Hematopoietic multipotent progenitor cell (in vitro differentiated cells): ENCODE measurements at places on chromosomes 11 and 22.

DNA sequence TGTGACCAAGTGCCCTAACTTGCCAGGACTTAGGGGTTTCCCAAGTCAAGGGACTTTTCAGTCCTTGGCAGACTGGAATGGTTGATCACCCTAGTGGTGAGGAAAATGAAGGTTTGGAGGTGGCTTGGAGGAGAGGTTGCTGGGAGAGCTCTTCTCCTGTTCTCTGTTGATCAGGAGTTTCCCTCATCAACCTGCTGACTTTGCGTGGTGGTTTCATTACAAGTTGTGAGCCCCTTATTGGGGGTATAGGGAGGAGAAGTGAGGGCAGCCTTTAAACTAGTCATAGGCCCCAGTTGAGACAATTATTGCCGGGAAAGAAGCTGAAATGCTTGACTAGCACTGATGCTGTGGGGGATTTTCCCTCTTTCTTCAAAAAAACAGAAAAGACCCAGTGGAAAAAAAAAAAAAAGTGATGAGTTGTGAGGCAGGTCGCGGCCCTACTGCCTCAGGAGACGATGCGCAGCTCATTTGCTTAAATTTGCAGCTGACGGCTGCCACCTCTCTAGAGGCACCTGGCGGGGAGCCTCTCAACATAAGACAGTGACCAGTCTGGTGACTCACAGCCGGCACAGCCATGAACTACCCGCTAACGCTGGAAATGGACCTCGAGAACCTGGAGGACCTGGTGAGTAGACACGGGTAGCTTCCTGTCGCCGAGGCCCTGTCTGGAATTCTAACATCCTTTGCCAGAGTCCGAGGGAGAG, at the start of gene CXCR5:
Gene CXCR5 (plus strand): TSS at position 525 of the 704 bp plus-strand sequence. CDS start 50 bp downstream, at position 575.
- no peak for DNase-seq

DNA sequence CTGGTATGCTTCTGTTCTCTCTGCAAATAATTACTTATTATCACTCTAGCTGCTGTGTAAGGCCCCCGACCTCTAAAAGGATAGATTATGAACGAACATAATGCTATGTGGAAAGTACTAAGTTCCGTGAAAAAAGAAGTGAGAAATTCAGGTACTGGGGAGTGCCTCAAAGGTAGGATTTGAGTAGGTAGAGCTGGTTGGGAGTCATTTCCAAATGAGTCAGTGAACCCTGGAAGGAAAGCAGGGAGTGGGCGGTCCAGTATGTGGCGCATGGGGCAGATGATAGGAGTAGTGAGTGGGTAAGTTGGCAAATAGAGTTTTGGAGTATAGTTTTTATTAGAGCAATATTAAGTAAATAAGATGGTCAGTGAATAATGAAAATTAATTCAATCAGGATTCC, 2.4 kb downstream of the ZC3H12C start:
- DNase-seq = no peak

- DNase-seq = no peak
Measured at GRCh38 chr22:50575426-50575941, 2.7 kb downstream of the CPT1B start.

GRCh38 chr22:31977141-31977841, 33.0 kb downstream of the YWHAH start:
- peak; percentile 78 for DNase-seq

GRCh38 chr11:77819921-77820564, 479 bp downstream of the RSF1 start:
- DNase-seq = no peak

GRCh38 chr11:44365616-44366015, 55.7 kb upstream of the ALX4 start:
- DNase-seq = no peak

DNA sequence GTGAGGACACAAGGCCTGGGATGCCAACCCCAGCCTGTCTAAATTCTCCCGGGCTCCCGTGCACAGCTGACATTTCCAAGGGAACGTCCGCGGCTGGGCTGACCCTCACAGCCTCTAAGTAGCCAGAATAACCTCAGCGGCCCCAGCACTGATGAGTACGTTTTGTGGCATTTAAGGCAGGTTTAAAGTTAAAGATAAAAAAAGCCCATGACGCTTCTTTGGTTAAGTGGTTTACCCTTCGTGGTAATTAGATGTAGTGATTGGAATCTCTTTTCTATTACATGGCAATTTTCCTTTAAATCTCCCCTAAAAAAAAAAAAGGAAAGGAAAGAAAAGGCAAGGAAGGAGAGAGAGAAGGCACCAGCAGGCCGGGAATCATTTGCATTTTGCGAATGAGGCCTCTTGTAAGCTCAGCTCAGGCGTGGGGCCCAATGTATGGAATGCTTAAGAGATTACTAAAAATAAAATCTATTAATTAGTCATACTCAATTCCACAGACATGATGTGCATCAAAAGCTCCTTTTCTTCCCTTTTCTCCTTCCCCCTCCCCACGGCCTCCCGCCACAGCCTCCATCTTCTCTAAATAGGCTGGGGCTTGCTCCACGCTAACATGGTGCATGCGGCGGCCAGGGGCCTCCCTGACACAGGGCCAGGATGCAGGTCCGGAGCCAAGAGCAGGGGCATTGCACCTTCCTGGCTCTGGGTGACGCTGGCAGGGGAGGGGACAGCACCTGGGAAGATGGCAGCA, 44.1 kb downstream of the MACROD1 start:
- DNase-seq = no peak

GRCh38 chr22:30430933-30431332, 5.4 kb downstream of the MTFP1 start:
- DNase-seq = no peak

GRCh38 chr11:96293598-96294021, 49.4 kb downstream of the MAML2 start:
- DNase-seq = no peak

- DNase-seq = no peak
Measured at GRCh38 chr11:43327987-43328386, 16.2 kb downstream of the API5 start.

GRCh38 chr11:34213366-34213765, 107.9 kb downstream of the NAT10 start:
- DNase-seq = no peak

GRCh38 chr11:63535734-63536133, 874 bp upstream of the PLAAT4 start:
- DNase-seq = no peak

- no peak for DNase-seq
Measured at GRCh38 chr11:106208760-106209159, 131.3 kb downstream of the AASDHPPT start.

DNA sequence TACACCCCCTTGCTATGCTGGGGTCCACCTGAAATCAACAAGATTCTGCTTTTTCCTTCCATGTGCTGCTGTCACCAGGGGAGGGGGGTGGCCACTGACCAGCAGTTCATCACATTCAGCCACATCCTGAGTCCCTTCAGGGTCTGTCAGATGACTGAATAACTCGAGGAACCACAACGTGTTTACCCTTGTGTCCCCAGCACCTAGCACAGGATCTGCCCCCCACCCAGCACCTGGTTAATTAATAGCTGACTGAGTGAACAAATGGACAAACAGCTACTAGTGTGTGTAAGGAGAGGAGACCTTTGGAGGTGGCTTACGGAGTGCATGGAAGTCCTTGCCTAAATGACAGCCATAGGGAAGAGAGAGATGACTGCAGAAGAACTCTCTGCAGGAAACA, 119.5 kb upstream of the NCAM1 start:
- DNase-seq = no peak

DNA sequence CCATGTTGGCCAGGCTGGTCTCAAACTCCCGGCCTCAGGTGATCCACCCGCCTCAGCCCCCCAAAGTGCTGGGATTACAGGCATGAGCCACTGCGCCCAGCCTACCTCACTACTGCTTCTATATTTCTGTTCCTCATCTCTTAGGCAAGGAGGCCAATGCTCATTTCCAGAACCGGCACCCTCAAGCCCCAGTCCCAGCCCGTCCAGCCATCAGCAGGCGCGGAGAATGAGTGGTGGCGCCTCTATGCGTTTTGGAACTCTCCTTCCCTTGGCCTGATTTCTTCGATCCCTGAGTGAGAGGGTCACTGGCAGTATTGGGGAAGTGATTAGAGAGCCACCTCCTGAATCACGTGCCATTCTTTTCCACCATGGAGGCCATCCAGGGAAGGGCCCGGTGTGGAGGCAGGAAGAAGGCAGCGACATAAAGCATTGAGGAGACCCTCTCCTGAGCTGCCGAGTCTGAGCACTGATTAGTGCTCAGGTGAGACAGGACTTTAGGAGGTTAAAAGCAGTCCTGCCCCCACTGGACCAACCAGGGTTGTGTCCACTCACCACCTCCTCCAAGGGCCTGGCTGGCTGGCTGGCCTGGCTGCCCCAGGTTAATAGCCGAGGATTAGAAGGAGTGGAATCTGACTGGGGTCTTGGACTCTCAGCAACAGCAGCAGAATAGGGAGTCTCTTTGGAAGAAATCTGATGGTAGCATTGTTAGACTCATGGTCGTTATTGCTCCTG, 8.7 kb downstream of the GRIK4 start:
- DNase-seq = no peak

DNA sequence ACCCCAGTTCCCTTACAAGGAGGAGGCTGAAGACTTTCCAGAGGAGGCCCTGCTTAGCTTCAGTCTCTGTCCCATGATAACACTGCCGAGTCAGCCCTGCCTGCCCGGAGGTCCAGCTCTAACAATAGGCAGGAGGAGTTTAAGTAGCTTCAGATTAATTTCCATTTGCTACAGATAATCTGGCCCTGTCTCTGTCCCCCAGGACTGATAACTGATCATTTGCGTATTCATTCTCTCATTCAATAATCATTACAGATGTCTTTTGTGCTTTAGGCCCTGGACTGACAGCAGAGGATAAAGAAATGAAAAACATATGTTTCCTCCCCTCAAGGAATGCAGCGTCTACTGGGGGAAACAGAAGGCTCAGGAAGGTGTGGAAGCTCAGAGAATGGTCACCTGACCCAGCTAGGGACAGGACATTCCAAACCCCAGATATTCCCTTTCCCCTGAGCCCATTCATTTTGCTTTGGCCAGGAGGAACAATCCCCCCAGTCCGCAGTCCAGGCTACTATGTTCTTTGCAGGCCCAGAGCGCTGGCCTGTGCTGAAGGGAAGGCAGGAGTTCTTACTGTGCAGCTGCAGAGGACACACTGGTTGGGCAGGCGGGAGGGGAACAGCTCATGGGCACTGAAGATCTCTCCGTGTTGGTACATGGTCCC, 20.8 kb downstream of the CHRDL2 start:
- DNase-seq = no peak

DNA sequence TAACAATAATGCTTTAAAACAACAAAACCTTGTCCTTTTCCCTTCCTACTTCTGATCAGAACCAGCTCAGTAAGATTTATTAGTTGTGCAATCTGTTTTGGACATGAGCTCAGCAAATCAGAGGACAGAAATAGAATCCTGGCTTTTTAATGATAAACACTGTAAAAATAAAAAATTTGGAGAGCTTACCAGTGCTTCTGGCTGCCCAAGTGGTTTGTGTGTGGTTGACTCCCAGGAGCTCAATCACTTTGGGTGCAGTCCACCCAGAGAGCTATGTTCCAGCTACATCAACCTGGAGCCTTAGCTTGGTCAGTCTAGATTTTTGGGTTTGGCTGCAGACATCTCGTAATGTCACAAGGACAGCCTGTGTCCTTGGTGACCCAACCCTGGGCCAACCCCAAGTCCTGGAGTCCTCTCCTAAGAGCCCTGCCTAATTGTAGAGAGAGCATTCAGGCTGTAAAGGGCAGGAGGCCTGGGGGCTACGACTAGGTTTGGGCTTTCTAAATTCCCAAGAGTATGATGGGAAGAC, 28.5 kb downstream of the CD44 start:
- no peak for DNase-seq

- no peak for DNase-seq
Measured at GRCh38 chr11:129846508-129847335, 31.1 kb downstream of the TMEM45B start.

GRCh38 chr11:34266090-34266912, 91.5 kb downstream of the ABTB2 start:
- DNase-seq = no peak

DNA sequence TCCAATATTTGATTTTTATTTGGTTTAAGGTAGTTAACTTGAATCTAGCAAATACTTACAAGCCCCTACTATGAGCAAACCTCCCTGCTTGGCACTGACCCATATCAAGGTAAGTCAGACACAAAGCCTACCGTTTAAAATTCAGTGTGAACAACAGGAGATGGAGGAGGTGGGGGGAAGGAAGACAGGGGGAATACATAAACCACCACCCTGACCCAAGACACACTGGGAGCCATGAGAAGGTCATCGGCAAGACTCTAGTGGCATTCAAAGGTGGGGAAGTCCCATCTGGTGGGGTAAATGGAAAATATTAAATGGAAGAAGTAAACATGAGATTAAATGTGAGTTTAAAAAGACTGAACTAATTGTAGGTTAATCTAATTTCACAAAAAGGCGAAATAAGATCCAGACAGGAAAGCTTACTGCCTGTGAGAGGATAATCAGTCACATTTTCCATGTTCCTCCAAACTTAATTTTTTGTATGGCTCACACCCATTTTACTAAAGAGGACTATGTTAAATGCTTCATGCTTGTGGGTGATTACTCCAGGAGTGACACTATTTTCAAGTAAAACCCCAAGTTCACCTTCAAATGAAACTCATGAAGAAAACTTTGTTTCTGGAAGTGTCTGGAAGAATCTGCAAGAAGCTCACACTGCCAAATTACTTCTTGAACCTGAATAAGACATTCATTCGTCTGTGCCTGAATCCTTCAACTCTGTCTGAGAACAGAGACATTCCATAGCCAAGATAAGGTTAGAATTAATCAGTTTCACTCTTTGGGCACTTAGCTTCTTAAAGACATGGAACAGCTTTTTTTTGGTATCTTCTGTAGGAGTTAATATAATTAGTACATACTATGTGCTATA, 51.7 kb downstream of the PITPNB start:
- DNase-seq = no peak

DNA sequence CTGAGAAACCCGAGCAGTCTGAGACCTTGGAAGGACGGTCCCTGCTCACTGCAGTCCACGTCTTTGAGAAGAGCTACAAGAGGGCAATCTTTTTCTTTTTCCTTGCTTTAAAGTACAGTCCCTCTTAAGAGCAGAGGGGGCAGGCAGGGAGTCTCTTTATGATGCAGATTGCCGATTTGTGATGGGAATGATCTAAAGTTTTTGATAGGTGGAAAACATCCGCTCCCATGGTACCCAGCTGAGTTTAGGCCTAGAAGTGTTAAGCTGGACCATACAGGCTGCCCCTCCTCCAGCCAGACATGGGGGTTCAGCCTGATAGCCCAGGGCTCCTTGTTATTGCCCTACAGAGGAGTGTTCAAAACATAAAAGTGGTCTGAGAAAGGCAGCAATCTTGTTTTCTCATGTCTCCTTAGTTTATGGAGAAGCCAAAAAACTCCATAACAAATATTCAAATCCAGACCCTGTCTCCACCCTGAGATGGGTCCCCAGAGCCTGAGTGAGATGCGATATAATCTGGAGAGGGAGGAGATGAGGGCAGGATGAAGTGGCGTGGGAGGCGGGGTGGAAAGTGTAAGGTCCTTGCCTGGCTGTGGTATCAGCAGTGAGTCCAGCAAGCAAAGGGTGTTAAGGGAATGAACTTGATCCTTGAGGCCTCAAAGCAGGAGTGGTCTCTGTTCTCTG, 135.1 kb downstream of the FDX1 start:
- DNase-seq = no peak
